ENCODE measurements at places on chromosomes 4 and X.

GRCh38 chr4:8765084-8765483 is 106.6 kb downstream of the HMX1 start:
- DNase-seq: no peak

- no peak for DNase-seq
These were observed 490.8 kb downstream of the RAPGEF2 start for GRCh38 chr4:159593681-159594080.

DNA sequence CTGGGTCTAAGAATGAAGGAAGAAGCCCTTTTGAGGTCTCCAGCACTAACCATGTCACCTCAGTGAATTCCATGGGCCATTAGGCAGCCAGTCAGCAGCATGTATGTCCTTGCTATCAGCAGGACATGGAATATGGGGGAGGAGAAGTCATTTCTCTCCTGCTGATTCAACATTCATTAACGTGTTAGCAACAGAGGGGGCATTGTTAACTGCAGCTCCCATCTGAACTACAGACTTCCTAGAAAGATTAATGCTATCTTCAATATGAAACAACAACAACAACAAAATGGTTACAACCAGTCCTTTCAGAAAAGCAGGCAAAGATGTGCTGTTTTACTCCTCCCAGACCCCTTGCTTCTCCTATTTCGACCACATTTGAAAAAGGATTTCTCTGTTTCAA is 120.4 kb upstream of the SLC34A2 start:
- no peak for DNase-seq

GRCh38 chr4:113756005-113756410 is 5.5 kb downstream of the CAMK2D start:
- peak; percentile 81 for DNase-seq

GRCh38 chr4:183345261-183345660 is 23.0 kb upstream of the CLDN24 start:
- no peak for DNase-seq

DNA sequence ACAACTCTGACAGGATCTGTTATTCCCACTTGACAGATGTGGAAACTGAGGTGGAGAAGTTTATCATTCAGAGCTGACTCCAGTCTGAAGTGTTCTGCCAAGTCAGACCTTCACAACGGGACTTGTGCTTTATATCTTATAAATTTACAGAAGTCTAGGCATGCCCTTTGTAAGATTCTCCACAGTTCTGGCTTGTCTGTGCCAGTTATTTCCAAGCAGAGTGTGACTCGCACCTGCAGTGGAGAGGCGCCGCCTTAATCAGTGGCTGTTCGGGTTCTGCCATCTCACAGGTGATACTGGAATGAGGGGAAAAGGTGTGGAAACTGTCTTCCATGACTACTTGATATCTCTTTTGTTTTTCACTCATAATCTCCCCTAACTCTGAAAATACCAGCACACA is 63.2 kb downstream of the CPEB2 start:
- no peak for DNase-seq

All from skeletal muscle cell (primary cell).